Natural killer cell (primary cell): ENCODE measurements at places on chromosomes 2 and 18. TPM values are rescaled to one million over a fixed set of nuclear protein-coding genes. Genes with fewer than 3 reads are reported as not detected.

GRCh38 chr18:55999641-56000040, 411.6 kb upstream of the TCF4 start:
- DNase-seq = no peak
- no peaks in the 10 kb centered on the region for H3K36me3 ChIP-seq
- no peaks in the 10 kb centered on the region for H3K27me3 ChIP-seq

DNA sequence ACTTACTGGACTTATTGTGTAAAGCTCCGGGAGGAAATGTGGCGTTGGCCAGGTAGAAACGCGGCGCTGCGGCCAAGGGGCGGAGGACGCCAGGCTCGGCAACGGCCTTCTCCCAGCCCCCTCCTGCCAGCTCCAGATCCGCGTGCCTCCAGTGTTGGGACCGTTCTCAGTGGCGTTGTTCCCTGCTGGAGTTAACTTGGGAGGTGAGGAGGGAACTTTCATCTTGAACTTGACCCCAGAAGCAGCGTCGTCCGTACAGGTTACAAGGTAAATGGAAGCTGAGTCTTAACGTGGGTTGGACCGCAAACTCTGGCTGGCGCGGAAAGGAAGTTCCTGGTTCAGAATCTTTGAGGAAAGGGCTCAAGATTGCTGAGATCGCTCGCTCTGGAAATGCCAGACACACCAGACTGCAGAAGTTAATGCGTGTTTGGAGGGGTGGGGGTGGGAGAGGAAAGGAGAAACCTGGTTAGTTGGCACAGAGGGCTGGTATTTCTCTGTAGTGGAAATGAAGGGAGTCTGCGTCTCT, 1.3 kb downstream of the TANC1 start:
- peak overlapping the region; percentile 45 for H3K4me3 ChIP-seq
- H3K27me3 ChIP-seq = peaks cover 25% of the 10 kb centered on the region
- DNase-seq = peak; percentile 9
- no peak overlapping the region for H3K27ac ChIP-seq
- peaks cover 22% of the 10 kb centered on the region for H3K4me1 ChIP-seq

DNA sequence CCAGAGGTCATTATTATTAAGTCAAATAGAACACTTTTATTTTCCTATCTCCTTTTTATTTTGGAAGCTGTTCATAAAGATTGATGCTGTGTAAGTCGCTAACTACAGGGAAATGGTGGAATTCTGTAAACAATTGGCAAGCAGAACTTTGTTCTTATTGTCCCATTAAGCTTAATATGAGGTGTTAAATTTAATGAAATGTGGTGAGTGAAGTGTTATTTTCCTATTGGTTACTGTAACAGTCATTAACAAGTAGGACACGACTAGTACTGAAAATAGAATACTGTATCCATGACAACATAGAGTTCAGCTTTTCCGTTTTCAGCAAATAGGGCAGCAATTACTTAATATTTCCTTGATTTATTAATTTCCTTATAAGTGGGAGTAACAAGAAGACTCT, 279.1 kb upstream of the ZEB2 start:
- DNase-seq = no peak
- H3K27me3 ChIP-seq = no peaks in the 10 kb centered on the region
- H3K4me3 ChIP-seq = no peak overlapping the region
- no peaks in the 10 kb centered on the region for H3K36me3 ChIP-seq
- no peak overlapping the region for H3K27ac ChIP-seq

GRCh38 chr2:232437195-232437571, 18.8 kb upstream of the ALPI start:
- no peaks in the 10 kb centered on the region for H3K36me3 ChIP-seq
- no peak for DNase-seq
- H3K27ac ChIP-seq = no peak overlapping the region
- H3K4me1 ChIP-seq = peaks cover 11% of the 10 kb centered on the region
- H3K4me3 ChIP-seq = no peak overlapping the region
- H3K27me3 ChIP-seq = no peaks in the 10 kb centered on the region

DNA sequence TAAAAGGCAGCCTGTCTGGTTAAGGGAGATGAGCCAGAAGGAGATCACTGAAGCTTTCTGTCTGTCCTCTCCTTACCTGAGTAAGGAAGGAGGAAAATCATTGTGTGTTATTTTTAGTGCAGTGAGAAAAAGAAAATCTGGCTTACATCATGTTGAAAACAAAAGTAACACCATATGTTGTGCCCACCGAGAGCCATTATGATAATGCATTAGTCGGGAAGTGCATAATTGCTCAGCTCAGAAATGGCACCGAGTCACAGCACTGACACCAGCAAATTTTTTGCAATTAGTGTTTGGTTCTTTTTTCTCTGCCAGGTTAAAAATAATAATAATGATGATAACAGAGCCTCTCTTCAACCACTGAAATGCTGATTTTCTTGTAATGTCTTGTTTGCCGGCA, 46.6 kb downstream of the HNMT start:
- H3K27me3 ChIP-seq = no peaks in the 10 kb centered on the region
- no peak for DNase-seq
- no peaks in the 10 kb centered on the region for H3K4me1 ChIP-seq
- H3K36me3 ChIP-seq = no peaks in the 10 kb centered on the region
- no peak overlapping the region for H3K4me3 ChIP-seq

The DYNAP gene
- not detected for total RNA-seq

The AFF3 gene
- 9.6 TPM for total RNA-seq

The CFAP221 gene
- total RNA-seq = not detected
